ENCODE measurements at places on chromosomes 3 and 15.

- no peak for DNase-seq
Observed at GRCh38 chr3:195774917-195775316, 36.8 kb downstream of the MUC4 start.

DNA sequence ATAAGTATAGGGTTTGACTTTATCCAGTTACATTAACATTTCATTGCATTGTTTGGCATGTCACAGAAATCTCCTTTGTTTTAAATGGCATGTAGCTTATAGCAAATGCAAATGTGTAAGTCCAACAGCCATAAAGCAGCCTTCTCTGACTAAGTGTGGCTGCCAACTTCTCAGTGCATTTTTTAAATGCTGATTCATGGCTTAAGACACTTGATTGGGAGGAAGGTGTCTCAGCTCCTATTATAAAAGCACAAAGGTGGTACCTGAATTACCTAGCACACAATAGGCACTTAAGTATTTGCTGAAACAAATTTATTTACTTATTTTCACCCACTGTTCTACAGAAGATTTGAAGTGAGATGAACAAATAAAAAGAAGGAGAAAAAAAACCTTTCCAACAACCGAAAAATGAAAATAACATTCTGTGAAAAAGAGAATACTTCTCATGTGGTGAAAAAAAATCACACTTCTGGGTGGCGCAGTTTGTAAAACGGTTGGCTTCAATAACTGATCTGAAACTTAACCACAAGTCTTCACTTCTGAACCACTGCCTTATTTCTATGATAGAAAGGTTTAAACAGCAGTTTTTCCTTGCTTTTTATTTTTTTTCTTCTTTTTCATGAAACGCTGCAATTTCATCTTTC is 105.5 kb upstream of the ICE2 start:
- DNase-seq: no peak

GRCh38 chr3:37967260-37967881 is 23.2 kb upstream of the VILL start:
- DNase-seq: no peak

GRCh38 chr3:84967767-84968581 is 9.2 kb downstream of the CADM2 start:
- no peak for DNase-seq

DNA sequence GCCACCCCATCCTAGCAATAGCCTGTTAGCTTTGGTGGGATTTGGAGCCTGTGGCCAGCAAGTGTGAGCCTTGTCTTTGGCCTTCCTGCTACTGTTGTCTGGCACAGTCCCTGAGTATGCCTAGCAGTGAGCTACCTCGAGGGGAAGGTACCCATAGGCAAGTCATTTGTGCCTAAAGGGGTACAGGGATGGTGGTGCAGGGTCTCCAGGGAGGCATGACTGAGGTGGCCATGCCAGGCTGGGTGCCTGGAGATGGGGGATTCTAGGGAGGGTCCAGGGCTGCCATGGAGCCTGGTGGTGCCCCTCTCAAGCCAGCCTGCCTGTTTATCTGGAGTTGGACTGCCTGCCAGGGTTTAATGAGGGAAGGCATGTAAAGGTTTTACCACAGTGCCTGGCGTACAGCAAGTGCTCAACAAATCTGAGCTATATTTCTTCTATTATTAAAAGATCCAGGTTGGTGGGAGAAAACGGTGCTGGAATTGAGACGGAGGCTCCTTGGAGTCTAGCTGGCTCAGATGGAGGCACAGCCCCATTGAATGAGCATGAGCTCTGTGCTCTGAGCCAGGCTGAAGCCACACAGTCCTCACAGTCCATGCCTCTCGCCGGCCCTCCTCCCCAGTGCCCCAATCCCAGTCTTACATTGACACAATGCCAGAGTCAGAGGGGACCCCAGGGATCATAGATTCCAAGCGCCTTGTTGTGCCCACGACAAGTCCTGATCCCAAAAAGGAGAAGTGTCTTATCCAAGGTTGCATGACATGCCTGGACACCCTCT is 76.2 kb downstream of the CORO2B start:
- no peak for DNase-seq

DNA sequence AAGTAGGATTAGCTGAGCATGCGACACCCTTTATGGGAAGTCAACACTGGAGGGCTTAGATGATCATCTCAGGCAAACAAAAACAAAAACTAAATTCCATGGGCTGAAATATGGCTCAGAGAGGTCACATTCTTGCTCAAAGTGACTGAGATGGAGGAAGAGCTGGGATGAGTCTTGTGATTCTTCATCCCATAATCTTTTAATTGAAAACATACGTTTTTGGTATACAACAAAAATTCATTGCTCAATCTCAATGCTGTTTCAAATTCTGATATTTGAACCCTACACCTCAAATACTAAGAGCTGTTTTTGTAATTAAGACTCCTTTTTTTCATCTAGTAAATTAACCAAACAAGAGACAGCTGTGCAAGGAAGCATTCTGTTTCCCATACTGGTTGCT is 257.0 kb downstream of the NR1D2 start:
- DNase-seq: no peak

- DNase-seq: no peak
Observed at GRCh38 chr3:37935756-37936666, 54.6 kb upstream of the VILL start.

DNA sequence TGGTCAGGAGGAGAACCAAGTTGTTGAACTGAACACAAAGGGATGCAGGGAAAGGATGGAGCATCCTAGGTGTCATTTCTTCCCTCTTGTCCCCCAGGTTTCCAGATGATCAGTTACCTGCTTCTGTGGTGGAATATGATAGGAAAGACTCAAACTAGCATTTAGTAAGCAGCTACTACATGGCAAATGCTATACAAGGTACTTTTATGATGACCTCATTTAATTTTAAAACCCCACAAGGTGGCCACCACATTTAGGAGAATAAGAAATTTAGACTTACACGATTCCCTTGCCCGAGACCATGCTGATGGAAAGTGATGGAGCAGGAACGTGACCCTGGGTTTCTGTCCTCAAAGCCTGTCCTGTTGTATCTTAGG is 40.9 kb downstream of the CCR4 start:
- no peak for DNase-seq

DNA sequence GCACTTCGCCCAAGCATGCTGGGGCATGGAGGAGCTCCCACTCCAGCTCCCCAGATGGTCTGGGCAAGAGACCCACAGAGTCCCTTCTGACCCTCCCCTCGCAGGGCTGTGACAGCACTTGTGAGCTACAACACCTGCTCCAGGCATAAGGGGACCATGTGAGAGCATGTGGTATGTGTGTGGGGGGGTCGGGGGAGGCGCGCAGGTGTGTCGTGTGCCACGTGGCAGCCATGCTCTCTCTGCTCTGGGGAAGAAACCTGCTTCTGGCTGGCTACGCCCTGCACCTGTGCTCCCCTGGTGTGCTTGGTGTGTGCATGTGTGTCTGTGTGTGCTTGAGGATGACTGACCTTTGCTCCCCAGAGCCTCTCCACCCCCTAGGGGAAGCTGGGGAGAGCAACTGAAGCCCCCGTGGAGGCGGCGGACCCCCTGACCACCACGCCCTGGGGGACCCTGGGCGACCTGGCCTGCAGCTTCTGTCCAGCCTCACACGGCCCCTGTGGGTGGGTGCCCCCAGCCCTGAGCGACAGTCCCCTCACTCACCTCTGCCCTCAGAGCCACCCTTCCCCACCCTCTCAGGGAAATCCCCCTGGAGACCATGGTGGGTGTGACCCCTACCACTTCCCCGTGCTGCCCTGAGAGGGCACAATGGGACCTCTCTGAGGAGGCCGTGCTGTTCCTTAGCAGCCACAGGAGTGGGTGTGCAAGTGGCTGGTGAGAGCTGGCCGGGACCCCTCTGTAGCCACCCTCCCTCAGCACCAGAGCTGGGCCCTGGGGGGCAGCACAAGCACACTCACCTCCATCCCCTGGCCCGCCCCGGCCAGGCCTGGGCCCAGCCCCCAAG is 16.6 kb upstream of the SEC13 start:
- DNase-seq: no peak

GRCh38 chr15:72796515-72797337 is 13.2 kb upstream of the ADPGK start:
- DNase-seq: no peak

- DNase-seq: no peak
Observed at GRCh38 chr15:50506121-50506520, 40.3 kb downstream of the USP50 start.

DNA sequence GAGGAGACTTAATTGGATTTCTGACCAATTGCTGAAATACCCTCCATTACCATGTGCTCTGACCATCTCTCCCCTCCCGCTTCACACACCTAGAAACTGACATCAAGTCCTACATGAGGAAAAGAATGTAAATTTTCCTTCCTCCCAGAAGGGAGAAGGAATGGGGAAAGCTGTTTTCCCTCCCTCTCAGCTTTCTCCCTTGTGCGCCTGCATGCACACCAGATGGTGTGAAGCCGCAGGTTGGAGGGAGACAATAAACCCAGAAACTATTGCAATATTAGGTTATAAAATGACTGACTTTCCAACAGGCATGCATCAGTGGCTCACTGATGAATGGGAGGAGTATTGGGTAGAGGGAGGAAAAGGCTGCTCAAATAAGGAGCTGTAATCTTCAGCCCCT is 50.9 kb downstream of the MB21D2 start:
- DNase-seq: no peak

GRCh38 chr3:163481738-163482137 is 1596.6 kb downstream of the SI start:
- no peak for DNase-seq

- DNase-seq: no peak
Observed at GRCh38 chr3:11553436-11554235, 90.1 kb downstream of the VGLL4 start.

GRCh38 chr3:37338500-37338899 is 164.1 kb upstream of the LRRFIP2 start:
- DNase-seq: no peak

- no peak for DNase-seq
Observed at GRCh38 chr3:46684891-46685290, 8.6 kb downstream of the ALS2CL start.

GRCh38 chr15:97875513-97876280 is 84.8 kb upstream of the ARRDC4 start:
- DNase-seq: no peak

GRCh38 chr3:194029846-194030245 is 106.1 kb upstream of the HES1 start:
- DNase-seq: no peak

GRCh38 chr15:95987299-95987698 is 343.2 kb upstream of the NR2F2 start:
- DNase-seq: no peak

DNA sequence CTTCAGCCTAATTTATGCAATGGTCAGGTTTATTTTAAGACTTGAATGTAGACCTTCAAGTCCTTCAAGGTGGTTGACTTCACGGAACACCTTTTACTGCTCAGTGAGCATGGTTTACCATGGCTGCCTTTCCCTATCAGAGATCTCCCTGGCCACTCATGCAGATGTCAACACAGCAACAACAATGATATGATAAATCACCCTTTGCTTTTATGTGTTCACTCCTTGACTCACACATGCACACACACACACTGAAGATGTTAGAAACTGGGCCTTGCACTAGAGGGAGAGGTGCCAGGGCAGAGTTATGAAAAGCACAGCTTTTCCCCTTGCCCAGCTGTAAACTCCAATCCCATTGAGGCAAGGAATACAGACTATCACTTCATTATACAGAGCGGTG is 134.4 kb downstream of the WNT5A start:
- no peak for DNase-seq

GRCh38 chr3:157175691-157176507 is 16.0 kb upstream of the CCNL1 start:
- peak; percentile 32 for DNase-seq

DNA sequence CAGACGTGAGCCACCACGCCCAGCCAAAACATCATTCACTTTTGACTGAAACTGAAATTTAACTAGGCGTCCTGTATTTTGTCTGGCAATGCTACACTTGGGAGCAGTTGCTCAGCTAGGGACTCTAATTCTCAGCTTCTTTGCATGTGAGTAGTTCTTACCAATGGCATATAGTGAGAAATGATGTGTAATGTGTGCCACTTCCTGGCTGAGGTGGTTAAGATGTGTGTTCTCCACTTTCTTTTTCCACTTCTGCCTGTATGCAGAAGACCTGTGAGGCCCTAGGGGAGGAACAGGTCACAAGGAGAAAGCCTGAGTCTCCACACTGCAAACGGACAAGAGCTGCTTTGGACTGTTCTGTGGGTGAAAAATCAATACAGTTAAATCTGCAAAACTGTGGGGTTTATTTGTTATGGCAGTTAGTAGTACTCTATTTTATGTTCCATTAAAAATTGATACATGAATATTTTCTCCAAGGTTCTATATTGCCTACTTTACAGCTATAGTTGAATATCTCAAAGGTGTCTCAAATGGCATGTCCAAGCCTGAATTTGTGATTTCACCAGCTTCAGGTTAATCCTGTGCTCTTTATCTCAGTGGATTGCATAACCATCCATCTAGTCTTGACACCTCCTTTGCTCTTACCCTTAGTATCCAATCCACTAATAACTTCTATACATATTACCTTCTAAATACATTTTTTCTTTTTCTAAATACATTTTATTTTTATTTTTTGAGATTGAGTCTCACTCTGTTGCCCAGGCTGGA is 59.3 kb downstream of the NR1D2 start:
- no peak for DNase-seq

DNA sequence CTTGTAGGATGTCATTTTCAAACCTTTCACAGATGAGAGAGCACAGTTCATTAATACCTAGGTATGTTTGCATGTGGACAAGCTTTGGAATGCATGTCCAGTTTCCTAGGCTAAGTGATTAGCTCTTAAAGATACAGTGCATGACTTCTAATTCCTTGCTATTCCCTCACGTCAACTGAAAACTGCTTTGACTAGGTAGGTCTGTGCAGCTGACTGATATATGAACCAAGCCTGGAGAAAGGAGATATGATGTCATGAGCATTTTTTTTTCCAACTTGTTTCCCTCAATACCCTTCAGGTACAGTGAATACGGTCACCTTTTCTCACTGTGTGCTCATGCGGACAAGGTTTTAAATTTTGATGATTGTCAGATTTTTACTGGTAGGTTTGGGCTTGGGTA is 41.6 kb upstream of the TASOR start:
- DNase-seq: no peak

- no peak for DNase-seq
Observed at GRCh38 chr3:106399761-106400160, 530.9 kb upstream of the CBLB start.

- DNase-seq: no peak
Observed at GRCh38 chr3:196121066-196121465, 39.2 kb upstream of the TFRC start.

GRCh38 chr3:151196434-151196833 is 6.6 kb downstream of the GPR171 start:
- no peak for DNase-seq

- no peak for DNase-seq
Observed at GRCh38 chr3:161100994-161101393, 4.2 kb downstream of the B3GALNT1 start.

DNA sequence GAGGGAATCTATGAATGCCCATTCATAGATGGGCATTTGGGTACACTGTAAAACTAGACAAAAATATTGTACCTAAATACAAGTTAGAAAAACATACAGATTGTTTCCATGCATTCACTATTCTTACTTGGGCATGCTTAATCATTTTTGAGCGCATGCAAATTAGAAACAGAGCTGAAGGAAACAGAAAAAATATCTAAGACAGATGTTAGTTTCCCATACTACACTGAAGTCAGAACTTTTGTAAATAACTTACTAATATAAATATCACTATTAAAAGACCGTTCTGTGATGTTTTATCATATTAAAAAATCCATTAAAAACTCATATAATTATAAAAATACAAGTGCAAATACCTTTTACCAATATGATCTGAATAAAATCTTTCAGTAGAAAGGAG is 58.7 kb downstream of the GOLIM4 start:
- DNase-seq: no peak
